ENCODE measurements at places on chromosomes 5 and 9. TPM values are rescaled to one million over a fixed set of nuclear protein-coding genes. Genes with fewer than 3 reads are reported as not detected.
A peak's percentile ranks its signal among the peaks of the same experiment; 100 is the strongest.

GPR151 gene
- total RNA-seq = not detected

GRCh38 chr5:35202319-35203111 is 27.8 kb downstream of the PRLR start:
- DNase-seq = peak; percentile 65

ORM1 gene
- total RNA-seq = not detected

PFN3 gene
- total RNA-seq = not detected

GRCh38 chr9:98020476-98021145 is 35.9 kb upstream of the NANS start:
- DNase-seq = no peak

- DNase-seq = no peak
Measured at GRCh38 chr5:119322312-119322947, 33.4 kb upstream of the TNFAIP8 start.

DNA sequence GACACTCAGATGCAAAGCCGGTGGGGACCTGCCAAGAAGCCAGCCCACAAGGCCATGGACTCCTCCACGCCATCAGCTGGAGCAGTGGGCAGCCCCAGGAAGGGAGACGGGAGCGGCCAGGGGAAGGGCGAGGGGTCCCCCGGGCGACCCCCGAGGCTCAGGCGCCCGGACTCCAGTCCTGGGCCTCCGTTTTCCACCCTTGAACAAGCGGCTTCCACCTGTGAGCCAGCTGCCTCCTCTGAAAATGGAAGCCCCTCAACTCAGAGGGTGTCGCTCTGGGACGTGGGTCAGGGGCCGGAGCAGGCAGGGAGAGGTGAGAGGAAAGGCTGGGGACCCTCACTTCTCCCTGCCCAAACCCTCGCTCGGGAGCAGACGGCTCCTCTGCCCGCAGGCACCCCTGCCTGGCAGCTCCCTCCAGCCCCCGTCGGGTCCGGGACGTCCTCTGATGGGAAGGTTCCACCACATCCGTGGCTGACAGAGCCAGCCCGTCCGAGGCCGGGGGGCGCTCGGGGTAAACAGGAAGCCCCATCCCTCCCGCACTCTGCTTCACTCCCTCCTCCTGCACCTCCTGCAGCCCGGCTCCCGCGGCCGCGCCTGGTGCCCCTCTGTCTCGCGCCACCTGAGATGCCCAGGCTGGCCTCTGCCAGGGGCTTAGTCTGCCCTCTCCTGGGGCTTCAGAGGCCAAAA is 3.7 kb upstream of the EGFL7 start:
- no peak for DNase-seq

DNA sequence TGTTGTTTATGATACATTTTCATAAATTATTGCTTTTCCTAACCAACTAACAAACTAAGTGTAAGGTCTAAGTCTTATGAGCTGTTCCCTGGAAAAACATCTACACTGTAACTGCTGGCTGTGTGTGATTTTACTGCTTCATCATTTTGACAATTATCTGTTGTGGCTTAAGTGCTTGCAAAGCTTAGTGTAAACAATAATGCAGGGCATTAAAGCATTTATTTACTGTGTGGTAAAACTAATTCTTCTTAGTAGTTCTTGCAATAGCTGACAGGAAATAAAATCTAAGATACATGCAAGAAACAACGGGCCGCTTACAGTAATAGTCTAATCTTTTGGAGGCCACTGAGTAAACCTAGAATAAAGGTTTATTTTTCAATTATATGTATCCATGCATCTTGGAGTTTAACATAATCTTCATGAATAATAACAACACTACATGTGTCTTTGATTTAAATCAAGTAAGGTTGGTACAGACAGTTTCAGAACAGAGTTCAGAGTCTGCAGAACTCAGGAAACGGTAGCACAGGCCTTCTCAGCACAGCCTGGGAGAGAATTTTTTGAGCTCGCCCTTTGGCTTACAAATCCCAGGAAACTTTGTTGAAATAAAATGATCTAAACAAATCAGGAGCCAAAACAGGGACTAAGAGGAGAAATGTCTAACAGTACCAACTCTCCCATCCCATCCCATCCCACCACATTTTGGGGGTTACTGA is 473.1 kb downstream of the NR2F1-AS1 start:
- DNase-seq = no peak

GRCh38 chr9:134186471-134187109 is 22.2 kb upstream of the RNU6ATAC start:
- DNase-seq = peak; percentile 26

- peak; percentile 92 for DNase-seq
Measured at GRCh38 chr9:37602817-37603216, 10.4 kb upstream of the TOMM5 start.

DNA sequence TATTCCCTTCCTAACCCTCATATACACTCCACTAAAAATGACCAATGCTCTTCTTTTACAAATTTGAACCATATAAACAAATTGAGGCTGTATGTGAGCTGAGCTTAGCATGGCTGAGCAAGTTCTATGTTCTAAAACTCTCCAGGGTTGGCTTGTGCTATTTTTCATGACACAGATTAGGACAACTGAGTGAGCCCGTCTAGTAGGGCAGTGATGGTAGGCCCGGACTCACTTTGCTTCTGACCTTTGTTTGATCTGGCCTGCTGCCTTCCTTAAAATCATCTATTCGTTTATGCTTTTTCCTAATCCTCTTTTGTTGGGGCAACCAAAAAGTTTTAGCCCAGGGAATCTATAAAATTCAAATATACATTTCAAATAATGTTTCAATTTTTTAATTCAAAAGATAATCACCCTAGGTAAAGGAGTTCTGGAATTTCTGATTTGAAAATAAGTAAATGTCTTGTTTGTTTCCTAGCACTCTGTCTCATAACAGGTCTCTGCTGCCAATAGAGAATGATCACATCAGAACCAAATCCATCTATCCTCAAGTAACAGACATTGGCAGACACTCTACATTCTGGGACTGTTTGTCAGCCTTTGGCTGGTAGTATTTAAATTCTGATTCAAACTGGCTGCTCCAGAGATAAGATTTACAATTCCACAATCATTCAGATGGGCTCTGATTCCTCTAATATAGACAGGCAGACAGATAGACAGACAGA is 217.0 kb upstream of the TARS1 start:
- DNase-seq = no peak

SPINK5 gene
- total RNA-seq = 32.6 TPM

TMEFF1 gene
- 0.50 TPM for total RNA-seq

TUBB4B gene
- 486 TPM for total RNA-seq

DNA sequence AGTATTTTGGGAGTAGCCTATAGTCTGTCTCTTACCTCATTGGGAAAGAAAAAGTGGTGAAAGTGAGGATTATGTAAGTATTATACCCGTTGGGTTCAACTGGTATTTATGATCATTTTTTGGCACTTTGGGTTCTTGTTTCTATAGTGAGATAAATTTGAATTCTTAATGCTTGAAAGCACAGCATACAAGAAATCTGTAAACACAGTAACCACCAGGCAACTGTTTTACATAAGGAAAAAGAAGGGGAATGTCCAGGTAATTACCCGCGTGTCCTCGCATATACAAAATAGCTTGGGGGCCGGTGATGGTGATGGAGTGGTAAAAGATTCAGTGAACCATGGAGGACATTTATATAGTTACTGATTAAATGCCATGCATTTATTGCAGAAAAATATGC is 60.5 kb downstream of the BASP1 start:
- DNase-seq = no peak

GRCh38 chr9:14220256-14220655 is 93.7 kb downstream of the NFIB start:
- DNase-seq = no peak

- DNase-seq = no peak
Measured at GRCh38 chr9:98538626-98539031, 170.1 kb downstream of the GABBR2 start.

PNPLA7 gene
- 18.4 TPM for total RNA-seq

- DNase-seq = no peak
Measured at GRCh38 chr5:180259260-180259611, 32.6 kb downstream of the MAPK9 start.

CDC14B gene
- 20.8 TPM for total RNA-seq

DNA sequence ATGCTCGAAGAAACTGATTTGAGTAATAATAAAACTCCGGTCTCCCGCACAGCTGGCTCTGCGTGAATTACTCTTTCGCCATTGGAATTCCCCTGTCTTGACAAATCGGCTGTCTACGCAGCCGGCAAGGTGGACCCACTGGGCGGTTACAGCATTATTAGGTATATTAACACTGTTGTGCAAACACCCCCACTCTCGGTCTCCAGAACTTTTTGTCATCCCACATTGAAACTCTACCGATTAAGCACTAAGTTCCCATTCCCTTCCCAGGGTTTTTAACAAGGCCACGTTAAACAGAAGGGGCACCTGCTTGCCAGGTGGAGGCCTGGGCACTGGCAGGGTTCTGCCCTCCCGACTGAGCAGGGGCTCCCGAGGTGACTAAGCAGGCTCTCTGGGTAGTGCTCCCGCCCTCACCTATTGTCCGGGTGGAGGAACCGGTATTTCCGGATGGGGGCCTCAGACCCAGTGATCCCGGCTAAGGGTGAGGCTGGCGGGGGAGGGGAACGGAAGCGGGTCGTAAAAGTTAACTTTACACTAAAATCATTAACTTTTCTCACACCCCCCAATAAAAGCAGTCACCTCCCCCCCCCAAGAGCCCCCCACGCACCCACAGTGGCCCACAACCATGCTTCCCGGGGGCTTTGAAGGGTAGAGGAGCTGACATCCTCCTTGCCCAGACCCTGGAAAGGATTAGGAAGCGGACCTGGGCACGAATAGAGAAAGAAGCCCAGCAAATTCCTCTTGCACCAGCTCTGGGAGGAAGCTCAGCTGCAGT is 53.5 kb upstream of the TJP2 start:
- peak; percentile 95 for DNase-seq

- DNase-seq = no peak
Measured at GRCh38 chr9:3330792-3331420, 194.9 kb downstream of the RFX3 start.

DNA sequence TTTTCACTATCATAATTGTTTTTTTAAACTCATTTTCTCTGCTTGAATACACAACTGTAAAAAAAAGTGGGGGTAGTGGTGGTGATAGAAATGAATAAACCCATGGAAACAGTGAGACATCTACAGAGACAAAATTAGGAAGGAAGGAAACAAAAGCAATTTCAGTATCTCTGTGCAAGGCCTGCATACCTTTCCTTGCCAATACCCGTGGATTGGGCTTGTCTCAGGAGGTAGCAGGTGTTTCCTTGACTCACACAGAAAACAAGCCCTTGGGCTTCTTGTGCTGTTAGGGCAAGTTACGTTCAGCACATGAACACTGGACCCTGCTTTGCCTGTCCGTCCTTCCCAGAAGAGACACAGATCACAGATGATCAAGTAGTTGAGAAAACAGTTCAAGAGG is 372.2 kb downstream of the ZSWIM6 start:
- DNase-seq = no peak

GRCh38 chr5:138831703-138832102 is 43.4 kb downstream of the LRRTM2 start:
- DNase-seq = no peak

- DNase-seq = no peak
Measured at GRCh38 chr9:88835038-88835466, 156.2 kb upstream of the S1PR3 start.

FBXW5 gene
- total RNA-seq = 167 TPM

- no peak for DNase-seq
Measured at GRCh38 chr9:9557804-9558334, 1054.9 kb downstream of the PTPRD start.

SLC34A3 gene
- total RNA-seq = not detected

DNA sequence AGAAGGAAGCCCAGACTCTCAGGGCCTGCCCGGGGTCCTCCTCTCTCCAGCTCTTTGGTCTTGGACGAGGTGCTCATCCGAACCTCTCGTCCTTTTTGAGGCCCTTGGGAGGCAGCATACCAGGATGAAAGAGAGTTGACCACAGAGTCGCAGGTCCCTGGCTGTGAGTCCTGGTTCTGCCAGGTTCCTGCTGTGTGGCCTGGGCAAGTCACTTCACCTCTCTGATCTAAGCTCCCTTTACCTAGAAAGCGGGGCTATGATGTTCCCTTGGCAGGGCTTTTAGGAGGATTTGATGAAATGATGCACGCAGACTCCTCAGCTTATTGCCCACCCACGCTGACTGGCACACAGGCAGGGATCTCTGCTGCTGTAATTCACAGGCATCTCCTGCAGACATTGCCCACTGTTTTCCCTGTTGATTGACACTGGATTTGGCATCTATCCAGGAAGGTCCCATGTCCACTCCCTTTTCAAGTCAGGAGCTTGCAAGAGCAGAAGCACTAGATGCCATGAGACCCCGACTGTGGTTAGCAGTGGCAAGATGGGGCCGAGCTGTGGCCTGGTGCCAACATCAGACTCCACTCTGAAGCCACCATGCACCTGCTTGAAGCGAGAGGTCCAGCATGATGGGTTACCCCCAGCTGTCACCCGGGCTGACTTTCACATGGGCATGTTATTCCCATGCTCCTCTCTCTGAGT is 71.5 kb downstream of the MACROH2A1 start:
- no peak for DNase-seq

DNA sequence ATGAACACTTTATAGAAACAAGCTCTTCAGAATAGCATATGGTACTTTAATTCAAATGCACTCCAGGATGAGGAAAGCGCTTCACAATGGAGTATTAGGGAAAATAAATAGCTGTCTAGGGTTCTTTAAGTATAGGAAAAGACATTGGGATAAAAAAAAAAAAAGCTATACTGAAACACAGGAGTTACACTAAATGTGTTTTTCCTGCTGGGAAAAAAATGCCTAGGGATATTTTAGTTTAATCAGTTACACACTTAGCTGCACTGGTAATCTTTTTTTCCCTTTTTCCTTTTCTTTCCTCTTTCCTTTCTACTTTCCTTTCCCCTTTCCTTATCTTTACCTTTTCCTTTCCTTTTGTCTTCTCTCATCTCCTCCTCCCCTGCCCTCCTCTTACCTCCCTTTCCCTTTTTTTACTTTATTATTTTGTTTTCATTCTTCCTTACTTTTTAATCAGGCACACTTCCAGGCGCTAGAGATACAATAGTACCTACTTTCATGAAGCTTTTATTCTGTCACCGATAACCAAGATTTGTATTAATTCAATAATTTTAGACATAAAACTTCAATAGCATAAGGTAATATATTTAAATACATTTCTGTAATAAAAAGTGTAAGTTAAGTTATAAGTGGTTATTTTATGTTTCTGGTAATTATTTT is 758.7 kb downstream of the CDH18 start:
- no peak for DNase-seq

DNA sequence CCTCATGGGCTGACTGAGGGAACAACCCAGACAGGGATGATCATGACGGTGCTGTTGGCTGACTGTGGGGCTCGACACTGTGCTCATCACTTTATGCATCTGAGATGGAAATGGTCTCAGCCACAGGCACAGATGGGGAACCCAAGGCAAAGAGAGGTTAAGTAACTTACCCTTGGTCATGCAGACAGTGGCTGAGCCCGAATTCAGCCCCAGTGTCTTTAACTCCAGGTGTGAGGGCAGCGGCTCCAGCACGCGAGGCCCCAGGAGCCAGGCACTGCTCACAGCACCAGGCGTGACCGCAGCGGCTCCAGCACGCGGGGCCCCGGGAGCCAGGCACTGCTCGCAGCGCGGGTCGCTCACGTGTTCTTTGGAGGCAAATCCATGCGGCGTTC is 45.3 kb upstream of the FCN1 start:
- no peak for DNase-seq

Measured in left colon (tissue), 2 donors.